ENCODE measurements at places on chromosomes 3 and 15.
A peak's percentile ranks its signal among the peaks of the same experiment; 100 is the strongest.

DNA sequence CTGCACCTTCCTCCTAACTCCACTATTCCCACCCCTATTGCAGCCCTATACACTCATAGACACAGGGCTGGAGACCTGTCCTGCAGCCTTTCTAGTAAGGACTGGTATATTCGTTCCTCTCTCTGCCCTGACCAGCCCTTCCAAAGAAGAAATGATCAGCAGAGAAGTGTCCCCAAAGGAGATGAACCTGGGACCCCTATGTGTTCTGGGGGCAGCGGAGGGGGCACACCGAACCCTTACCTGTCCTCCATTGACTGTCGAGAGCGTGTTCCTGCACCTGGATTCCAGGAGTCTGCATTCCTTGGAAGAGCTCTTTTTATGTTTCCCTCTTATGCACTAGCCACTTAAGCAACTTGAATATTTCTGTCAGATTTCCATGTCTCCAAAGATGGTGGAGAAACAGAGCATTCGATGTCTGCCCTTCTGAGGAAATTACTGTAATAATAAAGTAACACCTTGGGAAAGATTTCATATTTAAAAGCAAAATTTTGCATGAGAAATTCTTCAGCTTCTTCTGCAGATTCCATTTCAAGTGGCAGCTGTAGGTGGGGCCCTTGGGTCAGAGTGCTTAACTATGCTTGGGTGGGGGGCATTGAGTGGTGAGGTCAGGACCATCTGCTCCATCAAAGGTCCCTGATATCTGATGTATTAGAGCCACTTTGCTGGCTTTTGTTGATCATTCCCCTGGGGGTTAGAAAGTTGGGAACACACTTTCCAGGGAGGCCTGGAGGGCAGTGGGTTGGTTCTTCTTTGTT is 6.3 kb downstream of the EPHB1 start:
- no peak for DNase-seq

DNA sequence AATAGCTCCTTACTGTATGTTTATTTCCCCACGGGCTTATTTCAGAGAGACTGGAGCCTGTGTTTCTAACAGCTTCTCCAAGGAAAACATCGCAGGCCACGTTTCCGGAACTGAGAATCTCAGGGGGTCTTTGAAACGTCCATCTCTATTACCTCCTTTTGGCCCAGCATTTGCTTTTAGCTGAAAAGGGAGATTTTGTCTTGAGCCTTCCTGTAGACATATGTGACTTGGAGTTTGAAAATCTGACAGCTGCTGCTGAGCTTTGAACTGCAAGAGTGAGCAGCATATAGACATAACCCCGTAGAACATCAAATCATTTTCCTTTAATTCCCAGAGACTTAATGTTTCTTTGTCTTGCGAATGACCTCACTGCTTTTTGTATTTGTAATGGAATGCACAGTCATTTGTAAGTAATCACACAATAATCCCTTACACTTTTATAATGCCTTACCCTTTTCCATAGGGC is 54.6 kb downstream of the LPP start:
- no peak for DNase-seq

GRCh38 chr3:160400702-160401150 is 1.3 kb downstream of the SMC4 start:
- DNase-seq = no peak

- no peak for DNase-seq
These were observed 4.9 kb downstream of the PRICKLE2 start for GRCh38 chr3:64220161-64220914.

DNA sequence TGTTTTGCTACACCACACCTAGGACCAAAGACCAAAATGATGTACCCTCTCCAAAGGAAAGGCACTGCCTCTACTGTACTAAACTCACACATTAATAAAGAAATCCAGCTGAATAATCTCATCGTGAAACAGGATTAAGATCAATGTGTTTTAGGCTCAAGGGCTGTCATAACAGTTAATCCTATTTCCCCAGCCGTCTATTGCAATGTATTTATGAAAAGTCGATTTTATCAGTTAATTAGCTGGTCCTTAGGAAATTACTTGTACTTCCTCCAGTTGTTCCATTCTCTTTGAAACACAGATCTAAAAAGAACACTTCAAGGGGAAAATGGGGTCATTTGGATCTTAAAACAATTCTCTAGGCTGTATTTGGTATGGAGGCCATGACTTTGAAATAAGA is 8.5 kb downstream of the ETV5 start:
- no peak for DNase-seq

DNA sequence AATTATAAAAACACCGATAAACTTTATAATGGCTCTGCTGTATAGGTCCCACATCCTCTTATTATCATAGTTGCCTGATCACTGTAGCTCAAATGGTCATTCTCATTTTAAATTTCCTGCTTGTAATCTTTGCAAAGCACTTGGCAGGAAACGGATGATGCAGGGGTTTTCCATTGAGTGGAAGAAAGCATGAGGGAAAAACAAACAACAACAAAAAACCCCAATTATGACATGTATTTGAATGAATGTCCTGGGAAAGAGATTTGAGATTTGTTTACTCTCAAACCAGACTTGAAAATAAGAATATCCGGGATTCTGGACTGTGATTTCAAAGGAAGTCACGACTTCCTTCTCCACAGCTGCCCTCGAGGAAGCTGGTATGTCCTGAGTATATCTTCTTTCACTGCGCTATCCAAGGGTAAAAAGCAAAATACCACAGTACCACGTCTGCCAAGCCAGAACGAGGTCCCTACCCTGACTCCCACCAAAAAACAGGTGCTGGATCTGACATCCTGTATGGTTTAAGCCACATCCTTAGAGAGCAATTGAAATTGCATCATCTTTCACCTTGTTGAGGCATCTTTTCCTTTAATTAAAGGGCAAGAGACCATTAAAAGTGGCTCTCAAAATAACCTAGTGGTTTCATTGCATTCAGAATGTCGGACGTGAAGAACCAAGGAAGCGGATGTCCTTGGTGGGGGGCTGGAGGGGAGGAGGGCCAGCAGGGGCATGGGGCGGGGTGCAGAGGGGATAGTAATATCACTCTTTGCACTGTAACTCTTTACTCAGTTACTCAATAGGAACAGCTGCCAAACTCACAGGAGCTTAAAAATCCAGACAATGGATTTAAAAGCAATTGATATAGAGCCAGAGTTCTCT is 13.5 kb upstream of the TIPIN start:
- peak; percentile 75 for DNase-seq

GRCh38 chr3:94076055-94076454 is 13.2 kb downstream of the NSUN3 start:
- no peak for DNase-seq

GRCh38 chr3:182050932-182051331 is 339.2 kb downstream of the SOX2 start:
- no peak for DNase-seq
